Mammary epithelial cell (primary cell): ENCODE measurements at places on chromosomes 4 and X.

GRCh38 chrX:102548231-102548630 lies 31.7 kb upstream of the TMSB15A start:
- no peak for DNase-seq

DNA sequence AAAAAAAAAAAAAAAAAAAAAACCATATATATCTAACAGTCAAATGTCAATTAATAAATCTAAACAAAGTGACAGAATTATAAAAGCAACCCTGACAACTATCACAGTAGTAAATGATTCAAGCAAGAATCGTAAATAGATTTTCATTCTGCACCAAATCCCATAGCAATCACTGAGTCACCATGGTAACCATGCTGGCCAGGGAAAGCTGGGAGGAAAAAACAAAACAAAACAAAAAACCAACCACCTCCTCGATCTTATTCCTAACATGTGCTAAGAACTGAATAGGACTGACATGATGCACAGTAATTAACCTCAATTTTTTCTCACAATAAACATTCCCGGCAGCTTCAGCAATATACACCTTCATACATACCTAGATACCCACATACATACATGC lies 30.6 kb upstream of the RAB40A start:
- DNase-seq: no peak

DNA sequence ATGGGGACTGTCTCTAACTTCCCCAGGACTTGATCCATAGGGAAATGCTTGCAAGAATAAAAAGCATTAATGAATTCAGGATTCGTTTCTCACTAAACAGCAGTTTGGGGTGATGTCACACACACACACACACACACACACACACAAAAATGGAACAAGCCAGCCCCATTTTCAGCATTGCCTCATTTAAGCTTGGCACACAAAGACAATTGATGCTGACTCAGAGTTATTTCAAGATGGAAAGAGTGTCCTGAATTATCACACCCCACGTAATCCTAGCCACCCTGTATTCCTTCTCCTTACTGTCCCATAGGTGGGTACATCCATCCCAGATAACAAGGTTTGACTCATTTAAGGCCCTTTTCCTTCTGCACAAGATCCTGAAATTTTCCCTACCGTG lies 345.1 kb upstream of the HS3ST1 start:
- no peak for DNase-seq

DNA sequence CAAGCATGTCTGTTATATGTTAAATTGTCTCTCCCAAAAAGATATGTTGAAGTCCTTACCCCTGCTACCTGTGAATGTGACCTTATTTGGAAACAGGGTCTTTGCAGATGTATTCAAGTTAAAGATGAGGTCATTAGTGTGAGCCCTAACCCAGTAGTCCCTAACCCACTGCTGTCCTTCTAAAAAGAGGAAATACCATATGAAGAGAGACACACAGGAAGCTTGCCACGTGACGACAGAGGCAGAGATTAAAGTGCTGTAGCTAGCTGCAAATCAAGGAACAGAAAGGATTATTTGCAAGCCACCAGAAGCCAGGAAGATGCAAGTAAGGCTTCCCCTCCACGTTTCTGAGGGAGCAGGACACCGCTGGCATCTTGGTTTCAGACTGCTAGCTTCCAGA lies 150.1 kb downstream of the HNRNPD start:
- DNase-seq: no peak

DNA sequence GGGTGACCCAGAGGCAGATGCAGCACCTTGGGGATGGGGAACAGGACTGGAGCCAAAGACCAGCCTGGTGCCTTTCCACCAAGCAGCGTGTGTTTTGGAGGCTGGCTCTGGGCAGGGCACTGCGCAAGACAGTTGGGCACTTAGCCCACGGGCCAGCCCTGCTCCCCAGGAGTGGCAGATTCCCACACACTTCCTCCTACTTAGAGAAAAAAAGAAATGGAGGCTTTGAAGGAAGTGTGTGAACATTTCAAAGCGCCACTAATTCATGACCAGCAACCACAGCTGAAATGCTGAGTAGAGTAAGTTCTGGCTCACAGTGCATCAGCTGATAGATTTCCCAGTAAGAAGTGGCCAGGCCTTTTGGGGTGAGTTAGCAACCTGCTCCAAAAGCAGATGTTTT lies 54.9 kb upstream of the LGI2 start:
- DNase-seq: no peak

DNA sequence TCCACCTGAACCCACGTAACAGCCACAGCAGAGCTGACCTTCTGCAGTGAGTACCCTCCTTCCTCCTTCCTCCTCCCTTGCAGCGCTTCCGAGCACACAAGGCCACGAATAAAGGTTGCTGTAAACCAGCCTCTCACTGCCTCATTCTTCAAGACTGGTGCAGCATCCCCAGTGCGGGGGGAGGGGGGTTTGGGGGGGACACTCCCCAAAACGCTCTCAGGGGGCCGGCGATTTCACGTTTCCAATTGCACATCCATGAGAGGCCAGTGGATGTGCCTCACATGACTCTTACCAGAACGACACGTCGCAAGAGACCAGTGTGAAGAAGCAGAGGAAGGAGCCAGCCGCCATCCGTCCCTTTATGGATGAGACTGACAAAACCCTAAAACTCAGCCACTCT lies 5.2 kb downstream of the DHRSX start:
- DNase-seq: no peak

DNA sequence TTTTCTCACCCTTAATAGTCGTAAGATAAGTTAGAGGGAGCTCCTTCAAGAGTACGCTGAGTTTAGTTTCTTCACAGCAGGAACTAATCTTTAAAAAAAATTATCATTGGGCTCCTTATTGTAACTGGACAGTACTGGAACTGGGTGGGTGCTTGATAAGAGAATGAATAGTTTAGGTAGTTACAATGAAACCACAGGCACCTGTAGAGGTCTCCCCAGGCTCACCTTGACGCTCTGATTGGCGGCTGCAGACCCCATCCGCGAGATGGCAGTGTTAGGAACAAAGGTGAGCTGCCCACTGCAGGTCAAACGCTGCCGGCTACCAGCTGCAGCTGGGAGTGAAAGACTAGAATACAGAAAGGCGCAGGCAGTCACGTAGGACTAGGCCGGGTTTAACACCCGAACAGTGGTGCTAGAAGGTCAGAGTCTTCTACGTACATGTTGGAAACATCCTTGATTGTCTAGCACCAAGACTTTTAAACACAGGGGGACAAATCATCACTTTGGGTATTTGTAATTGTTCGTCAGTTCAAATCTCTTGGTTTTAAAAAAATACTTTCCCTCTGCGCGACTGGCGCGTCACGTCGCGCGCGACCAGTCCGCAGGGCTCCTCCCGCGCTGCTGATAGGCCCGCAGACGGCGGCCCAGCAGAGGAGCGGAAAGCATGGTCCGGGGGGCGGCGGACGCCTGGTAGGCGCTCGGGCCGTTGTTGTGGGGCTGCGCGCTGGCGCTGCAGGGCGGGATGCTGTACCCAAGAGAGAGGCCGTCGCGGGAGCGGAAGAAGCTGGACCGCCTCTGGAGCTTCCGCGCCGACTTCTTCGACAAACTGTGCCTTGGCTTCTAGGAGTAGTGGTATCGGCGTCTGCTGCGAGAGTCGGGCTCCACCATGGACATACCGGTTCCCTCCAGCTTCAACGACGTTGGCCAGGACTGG lies 45.6 kb downstream of the SMARCA5 start:
- peak; percentile 73 for DNase-seq

DNA sequence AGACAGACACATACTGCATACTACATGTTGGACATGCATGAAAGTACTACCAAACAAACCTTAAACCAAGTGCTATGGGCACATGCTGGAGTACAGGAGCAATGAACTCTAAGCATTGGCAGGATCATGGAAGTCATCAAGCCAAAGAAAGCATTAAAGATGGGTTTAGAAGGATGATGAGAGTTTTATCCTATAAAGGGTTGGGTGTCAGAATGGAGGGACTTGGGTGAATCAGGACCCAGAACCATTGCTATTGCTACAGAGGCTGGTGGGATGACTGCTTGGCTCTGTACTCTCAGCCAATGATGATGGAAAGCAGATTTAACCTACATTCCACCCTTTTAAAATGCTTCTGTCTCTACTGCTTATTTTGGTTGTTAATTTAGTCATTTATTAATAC lies 233.9 kb upstream of the EDA2R start:
- no peak for DNase-seq

DNA sequence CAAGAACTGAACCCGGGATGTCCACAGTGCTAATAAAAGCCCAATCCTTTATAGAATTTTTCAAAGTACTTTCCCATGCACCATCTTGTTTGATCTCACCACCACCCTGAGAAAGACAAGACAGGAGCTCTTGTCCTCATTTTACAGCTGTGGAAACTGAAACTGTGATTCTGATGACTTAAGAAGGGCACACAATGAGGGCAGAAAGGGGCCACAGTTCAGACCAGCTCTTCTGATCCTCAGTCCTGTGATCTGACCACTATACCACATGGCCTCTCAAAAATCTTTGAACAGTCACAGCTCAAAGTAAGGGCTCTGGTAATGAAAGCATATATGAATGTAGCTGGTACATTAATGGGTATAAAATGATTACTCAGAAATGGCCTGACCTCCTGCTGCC lies 127.3 kb upstream of the CPEB2 start:
- DNase-seq: no peak

DNA sequence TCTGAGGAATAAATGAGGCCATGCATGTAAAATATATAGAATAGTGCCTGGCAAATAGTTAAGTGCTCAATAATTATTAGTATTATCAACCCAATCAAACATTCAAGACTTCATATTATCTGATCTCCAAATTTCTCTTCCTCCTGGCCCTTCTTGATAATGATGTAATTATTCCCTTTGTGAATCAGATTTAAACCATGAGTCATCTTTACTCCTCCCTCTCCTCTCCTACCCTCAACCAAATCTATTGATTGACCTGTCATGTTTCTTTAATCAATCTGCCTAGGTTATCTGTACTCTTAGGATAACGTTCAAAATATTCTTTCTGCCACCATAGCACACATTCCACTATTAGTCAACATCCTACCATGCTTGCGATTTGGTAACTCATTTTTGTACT lies 129.8 kb upstream of the NAP1L5 start:
- DNase-seq: no peak

GRCh38 chr4:153383131-153383530 lies 38.6 kb downstream of the MND1 start:
- DNase-seq: no peak

GRCh38 chrX:135295238-135295943 lies 13.9 kb upstream of the ETDC start:
- no peak for DNase-seq

DNA sequence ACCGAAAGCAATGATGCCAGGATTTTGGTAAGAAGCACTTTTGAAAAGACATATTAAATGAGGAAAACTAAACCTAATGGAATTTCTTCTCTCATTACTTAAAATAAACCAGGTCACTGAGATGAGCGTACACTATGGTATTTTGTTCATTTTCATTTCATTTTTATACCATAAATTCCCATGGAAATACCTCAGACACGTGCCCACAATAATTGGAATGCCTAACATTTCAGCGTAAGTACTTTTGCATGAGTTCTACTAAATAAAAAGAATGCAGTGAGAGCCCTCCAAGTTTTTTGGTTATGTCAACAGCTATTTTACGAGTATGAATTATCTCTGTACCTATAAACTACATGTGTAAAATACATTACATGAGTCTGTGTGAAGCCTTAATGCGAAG lies 3.2 kb downstream of the CAMK2D start:
- peak; percentile 26 for DNase-seq

- DNase-seq: no peak
These were observed 12.2 kb upstream of the FGF2 start for GRCh38 chr4:122814426-122814825.

GRCh38 chr4:56317749-56318148 lies 69.5 kb downstream of the AASDH start:
- DNase-seq: no peak

DNA sequence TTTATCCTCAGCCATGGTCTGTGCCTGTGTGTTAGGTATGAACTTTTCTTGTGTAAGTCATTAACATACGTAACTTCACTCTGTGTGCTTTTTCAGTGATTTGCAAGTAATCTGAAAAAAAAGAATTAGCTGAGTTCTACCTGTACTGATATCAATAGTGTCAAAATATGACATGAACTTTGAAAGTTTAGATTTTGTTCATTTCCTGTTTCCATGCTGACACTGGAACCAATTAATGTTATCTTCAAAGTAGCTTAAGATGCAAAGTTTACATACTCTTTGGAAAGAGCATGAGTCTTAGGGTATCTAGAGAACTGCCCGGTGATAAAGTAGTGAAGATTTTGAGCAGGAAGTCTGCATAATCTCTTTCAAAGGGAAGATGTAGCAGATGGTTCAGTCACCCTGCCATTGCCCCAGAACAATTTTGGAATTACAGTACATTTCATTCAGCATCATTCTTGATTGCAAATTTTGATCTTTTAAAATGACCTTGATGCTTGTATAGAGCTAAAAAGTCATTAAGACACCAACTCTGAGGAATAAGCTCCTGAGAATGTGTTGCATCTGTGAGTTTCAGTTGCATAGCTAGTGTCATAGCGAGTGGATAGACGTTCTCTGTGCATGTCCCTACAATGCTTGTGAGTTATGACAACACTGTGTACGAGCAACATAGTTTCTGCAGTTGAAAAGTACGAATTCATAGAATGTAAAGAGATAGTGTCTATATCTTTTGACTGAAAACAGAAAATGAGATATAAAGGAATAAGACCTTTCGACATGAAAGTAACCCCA lies 130.5 kb downstream of the PTTG2 start:
- no peak for DNase-seq

GRCh38 chr4:52312722-52313121 lies 261.6 kb downstream of the SPATA18 start:
- peak; percentile 66 for DNase-seq

DNA sequence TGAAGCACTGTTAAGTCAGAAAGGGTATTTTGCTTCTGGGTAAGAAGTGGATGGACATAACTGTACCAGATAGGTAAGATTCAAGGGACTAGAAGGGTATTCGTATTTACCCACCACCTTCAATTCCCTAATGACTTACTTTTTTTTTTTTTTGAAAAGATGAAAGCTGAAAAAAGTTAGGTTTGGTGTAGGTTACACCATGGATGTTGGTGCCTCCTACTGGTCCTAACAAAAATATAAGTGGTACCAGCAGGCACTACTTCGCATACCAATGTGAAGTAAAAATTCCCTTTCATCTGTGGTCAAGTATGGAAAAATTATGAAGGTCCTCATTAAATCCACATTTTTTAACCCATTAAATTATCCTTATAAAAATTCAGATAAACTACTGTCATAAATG lies 7.2 kb downstream of the ANKRD17 start:
- no peak for DNase-seq

GRCh38 chrX:15719324-15719968 lies 18.6 kb upstream of the CA5B start:
- DNase-seq: no peak

DNA sequence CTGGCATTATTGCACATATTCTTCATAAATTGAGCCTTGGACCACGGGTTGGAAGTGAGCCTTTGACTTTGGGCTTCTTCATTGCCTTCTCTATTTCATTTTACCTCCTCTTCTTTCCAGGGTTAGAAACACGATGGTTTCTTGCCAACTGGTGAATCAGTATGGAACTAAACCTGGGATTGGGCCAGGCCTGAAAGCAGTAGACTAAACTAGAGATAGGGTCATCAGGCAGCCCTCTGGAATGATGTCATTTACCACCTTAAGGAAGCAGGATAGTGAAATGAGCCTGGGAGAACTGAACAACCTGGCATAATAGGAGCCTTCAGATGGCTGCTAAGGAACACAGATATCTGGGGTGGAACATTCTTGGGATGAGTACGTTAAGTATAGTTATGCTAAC lies 67.5 kb upstream of the ATP8A1 start:
- DNase-seq: no peak
